C1 segment of cervical spinal cord (tissue), 14 donors: ENCODE measurements at places on chromosomes 3 and 15.

DNA sequence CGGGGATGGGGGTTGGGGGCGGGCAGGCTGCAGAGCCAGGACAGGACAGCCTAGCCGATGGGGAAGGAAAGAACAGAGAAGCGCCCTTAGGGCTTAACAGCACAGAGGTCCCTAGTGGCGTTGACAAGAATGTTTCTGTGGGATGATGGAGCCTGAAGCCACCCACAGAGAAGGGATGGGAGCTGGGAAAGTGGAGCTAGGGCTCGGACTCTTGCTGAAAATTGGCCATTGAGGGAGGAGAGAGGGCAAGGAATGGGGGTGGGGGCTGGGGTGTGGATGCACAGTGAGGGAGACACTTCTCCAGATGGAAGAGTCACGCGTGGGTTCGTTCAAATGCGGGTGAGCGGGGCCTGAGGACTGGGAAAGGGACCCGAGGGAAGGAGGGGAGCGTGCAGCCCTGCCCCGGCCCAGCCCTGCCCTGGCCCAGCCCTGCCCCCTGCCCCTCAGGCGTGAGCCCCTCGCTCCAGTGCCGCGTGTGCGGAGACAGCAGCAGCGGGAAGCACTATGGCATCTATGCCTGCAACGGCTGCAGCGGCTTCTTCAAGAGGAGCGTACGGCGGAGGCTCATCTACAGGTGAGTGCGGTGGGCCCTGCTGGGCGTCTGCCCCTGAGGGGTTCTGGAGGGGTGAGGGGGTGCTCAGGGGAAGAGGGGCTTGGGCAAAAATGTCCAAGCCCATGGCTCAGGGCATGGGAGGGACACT lies 832 bp downstream of the NR2E3 start:
- no peak for DNase-seq

DNA sequence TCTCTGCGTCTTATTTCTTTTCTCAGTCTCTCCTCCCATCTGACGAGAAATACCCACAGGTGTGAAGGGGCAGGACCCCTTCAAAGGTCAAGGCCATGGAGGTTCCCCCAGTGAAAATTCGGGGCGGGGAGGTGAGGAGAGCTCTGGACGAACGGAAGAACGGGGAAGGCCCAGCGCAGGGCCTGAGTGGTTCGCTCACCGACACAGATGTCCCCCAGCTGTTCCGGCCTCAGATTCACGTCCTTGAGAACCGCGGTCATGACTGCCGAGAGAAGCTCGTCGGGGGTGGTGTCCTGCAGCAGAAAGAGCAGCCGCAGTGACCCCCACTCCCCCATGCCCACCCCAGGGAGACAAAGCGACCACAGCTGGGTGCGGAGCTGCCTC lies 542 bp downstream of the ACAA1 start:
- no peak for DNase-seq

DNA sequence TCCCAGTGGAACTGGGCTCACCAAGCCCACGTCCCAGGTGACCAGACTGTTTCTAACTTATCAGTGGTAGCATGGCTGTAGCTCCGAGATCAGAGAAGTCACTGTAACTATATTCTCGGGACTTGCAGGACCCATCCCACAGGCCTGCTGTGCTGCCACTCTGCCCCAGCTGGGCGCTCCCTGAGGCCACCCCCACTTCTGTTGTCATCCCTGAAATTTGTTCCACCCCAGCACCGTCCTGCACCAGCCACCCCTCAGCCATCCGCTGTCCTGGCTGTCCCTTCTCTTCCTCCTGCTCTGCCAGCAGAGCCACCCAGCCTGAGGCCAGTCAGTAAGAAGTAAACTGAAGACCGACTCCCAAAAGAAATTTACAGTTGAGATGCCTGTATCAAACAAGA lies 33.0 kb upstream of the VILL start:
- DNase-seq: no peak

GRCh38 chr3:87625876-87626275 lies 349.5 kb upstream of the POU1F1 start:
- DNase-seq: no peak

DNA sequence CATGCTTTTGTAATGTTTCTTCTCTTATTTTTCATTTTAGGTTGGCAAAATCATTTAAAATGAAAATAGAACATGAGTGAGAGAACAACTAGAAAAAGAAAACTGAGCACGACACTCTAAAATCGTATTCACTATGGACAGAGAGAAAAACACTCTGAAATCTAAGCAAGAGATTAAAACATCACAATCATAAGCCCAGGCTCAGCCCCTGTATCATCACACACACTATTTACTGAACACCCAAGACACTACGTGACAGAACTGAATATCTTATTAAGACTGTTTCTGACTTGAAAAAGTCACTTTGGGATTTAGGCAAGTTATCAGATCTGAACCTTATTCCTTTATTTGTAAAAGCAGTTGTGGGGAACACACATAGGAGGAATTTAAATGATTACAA lies 82.6 kb upstream of the PLXND1 start:
- no peak for DNase-seq

DNA sequence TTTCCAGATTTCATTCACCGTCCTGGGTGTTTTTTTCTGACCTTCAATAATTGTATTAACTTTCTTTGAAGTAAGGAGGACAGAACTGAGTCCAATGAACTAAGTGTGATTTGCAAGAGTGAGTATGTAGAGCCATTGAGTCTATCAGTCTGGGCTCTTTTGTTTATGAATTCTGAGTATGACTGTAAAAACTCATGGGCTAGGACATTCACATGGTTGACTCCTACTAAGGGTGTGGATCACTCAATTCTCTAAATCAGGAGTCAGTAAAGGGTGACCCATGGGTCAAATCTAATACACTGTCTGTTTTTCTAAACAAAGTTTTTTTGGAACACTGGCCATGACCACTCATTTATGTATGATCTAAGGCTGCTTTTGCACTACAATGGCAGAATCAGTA lies 269.0 kb downstream of the ZNF385D start:
- no peak for DNase-seq

DNA sequence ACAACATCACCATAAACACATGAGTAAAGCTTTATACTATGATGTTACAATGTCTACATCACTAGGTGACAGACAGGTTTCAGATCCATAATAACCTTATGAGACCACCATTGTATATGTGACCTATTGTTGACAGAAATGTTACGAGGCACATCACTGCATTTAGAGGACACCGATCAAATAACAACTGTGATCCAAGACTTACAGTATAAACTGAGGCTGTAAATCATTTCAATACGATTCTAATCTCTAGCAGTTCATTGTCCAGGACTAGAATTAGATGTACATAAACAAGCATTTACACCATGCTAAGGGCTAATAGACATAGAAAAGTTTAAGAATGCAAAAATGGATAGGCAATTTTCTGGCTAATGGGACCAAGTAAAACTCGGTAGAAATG lies 491.9 kb upstream of the ROBO1 start:
- DNase-seq: no peak

GRCh38 chr3:170751083-170751898 lies 118.7 kb downstream of the RPL22L1 start:
- no peak for DNase-seq

DNA sequence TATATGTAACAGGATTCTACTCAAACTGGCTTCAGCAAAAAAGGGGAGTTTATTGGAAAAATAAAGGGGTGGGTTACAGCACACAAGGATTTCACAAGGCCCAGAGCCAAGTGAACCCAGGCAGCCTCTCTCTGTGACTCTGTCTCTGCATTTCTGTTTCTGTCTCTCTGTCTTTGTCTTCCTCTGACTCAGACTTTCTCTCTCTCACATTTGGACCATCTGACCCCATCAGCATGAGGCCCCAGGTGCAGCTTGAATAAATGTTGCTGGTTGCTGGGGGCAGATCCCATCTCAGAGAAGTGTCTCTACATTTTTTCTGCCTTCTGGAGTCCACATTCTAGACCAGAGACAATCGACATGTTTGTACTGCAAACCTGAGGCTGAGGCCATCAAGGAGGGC lies 45.0 kb downstream of the RPLP1 start:
- no peak for DNase-seq

DNA sequence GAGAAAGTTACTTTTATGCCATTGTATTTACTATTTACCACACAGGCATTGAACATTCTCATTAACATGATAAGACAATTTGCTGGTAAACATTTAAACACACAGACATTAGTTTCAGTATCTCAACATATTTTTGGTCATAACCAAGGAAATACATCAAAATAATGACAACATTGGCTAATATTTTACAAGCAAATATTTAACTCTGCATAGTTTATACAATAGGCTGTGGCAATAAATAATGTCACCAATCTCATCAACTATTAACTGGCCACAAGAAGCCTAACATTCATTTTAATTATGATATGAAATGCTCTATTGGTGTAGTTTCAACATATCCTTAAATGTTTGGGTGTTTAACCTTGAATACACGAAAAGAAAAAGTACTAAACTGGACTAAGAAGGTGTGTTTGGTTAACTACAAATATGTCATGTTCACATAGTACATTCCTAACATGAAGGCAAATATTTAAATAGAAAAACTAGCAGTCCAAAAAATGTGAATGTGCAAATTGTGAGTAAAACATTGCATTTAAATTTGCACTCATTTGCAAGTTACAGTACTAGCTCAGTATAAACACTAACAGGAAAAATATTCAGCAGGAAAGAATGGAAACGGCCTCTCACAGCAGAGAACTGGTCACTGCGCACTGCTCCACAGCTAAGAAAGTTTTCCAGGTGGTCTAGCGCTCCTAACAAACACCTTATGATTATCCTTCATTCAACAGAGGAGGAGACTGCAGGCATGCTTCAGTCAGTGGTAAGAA lies 106.6 kb downstream of the GLDN start:
- DNase-seq: no peak

DNA sequence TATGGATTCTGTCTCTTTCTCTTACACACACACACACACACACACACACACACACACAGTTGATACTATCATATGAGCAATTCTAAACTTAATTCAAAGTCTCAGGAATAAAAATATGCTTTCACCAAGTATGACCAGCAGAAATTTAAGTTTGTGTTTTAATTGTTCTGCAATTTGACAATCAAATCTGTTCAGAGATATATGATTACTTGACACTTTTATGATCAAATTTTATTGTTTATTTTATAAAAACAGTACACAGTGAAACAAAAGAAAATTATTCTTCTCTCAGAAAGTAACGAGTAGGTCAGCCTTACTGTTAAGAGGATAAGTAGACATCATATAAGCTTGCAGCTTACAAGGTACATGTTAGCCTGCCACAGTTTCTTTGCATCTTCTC lies 114.3 kb downstream of the NEK10 start:
- no peak for DNase-seq

DNA sequence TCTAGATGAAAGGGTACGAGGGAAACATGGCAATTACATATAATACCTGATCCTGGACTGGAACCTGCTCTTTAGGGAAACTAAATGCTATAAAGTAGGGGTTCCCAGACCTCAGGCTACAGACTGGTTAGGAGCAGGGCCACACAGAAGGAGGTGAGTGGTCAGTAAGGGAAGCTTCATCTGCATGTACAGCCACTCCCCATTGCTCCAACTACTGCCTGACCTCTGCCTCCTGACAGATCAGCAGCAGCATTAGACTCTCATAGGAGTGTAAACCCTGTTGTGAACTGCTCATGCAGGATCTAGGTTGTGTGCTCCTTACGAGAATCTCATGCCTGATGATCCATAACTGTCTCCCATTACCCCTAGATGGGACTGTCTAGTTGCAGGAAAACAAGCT lies 78.9 kb upstream of the PSMD6 start:
- no peak for DNase-seq

DNA sequence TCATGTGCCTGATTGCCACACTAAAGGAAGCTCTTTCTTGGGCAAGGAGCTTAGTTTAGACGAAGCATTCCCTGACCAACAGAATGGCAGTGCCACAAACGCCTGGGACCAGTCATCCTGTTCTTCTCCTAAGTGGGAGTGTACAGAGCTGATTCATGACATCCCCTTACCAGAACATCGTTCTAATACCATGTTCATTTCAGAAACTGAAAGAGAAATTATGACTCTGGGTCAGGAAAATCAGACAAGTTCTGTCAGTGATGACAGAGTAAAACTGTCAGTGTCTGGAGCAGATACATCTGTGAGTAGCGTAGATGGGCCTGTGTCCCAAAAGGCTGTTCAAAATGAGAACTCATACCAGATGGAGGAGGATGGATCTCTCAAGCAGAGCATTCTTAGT lies 18.4 kb downstream of the SENP5 start:
- no peak for DNase-seq

- no peak for DNase-seq
Measured at GRCh38 chr3:11826628-11827265, 19.9 kb downstream of the TAMM41 start.

DNA sequence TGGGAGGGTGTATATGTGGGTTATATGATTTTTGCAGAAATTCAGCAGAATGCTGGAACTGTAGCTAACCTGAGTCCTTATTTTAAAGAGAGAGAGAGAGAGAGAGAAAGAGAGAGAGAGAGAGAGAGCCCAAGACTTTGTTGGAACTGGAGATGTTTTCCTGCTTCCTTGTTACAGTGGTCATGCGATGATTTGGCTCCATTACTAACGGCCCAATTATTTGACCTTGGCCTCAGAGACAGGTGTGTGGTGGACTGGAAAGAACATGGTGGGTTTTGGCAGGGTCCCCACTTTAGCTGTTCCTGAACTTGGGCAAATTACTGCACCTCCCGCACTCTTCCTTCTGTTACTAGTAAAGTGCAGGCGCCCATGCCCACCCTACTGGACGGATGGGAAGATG lies 14.8 kb upstream of the ACSBG1 start:
- DNase-seq: no peak

DNA sequence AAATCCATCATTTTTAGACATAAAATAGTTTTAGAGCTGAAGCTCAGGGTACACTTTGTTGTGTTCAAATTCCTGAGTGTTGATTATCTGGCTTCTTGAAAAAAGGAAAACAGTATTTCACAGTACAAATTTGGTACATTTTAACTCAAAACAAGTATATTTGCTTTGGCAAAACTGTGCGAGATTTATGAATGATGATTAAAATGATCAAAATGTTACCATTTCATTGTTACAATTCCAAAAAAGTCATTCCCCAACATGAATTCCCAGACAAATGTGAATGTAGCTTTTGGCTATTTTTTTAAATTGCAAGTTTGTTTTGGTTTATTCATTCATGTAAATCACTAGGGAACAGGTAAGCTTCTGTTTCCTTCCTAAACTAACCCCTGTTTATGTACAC lies 347.4 kb upstream of the DCBLD2 start:
- DNase-seq: no peak

DNA sequence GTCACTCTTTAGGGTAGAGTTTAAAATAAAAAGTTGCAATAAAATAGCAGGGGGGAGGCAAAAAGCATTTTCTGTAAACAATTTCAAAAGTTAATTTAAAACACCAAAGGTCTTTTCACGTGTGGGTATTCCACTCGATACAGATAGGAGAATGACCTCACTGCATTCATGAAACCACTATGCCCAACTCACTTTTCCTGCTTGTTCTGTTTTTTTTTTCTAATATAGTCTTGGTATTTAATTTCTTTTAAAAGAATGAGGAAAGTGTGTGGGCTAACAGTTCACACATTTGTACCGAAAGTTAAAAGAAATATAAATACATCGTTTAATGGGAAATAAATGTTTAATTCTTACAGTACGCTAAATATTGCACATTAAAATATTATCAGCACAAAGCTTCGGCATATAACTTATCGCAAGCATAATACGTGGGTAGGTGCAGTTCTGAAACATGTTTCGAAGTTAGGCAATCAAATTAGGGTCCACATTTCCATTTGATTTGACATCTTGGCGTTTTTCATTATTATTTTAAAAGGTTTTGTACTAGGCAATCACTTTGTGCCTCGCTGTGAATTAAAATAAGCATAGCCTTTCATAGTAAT lies 41.4 kb downstream of the VGLL4 start:
- no peak for DNase-seq
